ENCODE measurements at places on chromosomes 4 and X.

GRCh38 chr4:76784237-76784636 lies 113.7 kb downstream of the SOWAHB start:
- DNase-seq, result no peak

GRCh38 chr4:98536631-98537030 lies 121.8 kb downstream of the TSPAN5 start:
- no peak for DNase-seq

GRCh38 chr4:25011135-25011866 lies 19.4 kb downstream of the LGI2 start:
- DNase-seq, result no peak

DNA sequence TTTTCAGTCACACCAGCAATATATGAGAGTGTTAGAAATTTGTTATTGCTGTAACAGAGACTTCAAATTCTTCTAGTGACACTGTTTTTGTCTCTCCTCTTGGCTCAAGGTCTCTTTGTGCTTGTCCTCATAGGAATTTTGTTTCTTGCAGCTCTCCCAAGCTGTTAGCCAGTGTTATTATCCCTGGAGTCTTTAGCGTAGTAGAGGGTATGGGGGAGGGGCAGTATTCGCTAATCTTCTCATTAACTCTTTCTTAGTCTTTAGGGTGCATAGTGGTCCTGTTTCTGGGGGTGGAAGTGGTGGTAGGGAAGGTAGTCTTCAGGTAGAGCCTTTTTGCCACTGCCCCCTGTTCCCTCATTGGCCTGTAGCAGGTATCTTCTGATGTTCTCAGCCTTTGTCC lies 79.4 kb downstream of the JADE3 start:
- no peak for DNase-seq

GRCh38 chr4:161546902-161547301 lies 616.9 kb downstream of the FSTL5 start:
- DNase-seq, result no peak

DNA sequence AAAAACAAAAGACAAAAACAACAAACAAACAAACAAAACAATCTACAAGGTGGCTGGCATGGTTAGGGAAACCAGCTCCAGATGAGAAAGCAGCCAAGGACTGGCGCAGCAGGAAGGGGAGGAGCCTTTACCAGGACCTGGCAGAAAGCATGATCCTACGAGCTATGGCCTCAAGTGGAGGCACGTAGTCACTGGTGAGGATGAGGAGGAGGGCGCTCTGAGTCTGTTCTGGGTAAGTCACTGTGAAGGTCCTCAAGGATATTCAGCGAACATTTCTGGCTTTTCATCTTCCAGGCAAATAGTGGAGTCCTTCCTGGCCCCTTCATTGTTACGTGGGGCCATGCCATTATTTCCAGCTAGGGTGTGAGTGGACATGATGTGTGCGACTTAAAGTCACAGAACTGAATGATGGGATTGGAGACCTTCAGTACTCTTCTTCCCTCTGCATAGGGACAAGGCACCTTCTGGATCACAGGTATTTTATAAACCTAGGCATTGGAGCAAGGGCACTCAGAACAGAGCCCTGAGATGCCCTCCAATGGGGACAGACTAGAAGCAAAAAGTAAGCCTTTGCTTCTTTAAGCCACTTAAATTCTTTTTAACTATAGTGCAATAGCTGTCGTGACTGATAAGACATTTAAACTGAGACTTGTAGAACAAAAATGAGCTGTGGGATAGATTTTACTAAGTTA lies 771.3 kb downstream of the RAB28 start:
- no peak for DNase-seq

- DNase-seq, result no peak
These were observed 149.6 kb upstream of the MID1 start for GRCh38 chrX:10769696-10770619.

- no peak for DNase-seq
These were observed 33.5 kb upstream of the CHRNA9 start for GRCh38 chr4:40301603-40302002.

- no peak for DNase-seq
These were observed 225.4 kb downstream of the PTTG2 start for GRCh38 chr4:38185406-38186144.

DNA sequence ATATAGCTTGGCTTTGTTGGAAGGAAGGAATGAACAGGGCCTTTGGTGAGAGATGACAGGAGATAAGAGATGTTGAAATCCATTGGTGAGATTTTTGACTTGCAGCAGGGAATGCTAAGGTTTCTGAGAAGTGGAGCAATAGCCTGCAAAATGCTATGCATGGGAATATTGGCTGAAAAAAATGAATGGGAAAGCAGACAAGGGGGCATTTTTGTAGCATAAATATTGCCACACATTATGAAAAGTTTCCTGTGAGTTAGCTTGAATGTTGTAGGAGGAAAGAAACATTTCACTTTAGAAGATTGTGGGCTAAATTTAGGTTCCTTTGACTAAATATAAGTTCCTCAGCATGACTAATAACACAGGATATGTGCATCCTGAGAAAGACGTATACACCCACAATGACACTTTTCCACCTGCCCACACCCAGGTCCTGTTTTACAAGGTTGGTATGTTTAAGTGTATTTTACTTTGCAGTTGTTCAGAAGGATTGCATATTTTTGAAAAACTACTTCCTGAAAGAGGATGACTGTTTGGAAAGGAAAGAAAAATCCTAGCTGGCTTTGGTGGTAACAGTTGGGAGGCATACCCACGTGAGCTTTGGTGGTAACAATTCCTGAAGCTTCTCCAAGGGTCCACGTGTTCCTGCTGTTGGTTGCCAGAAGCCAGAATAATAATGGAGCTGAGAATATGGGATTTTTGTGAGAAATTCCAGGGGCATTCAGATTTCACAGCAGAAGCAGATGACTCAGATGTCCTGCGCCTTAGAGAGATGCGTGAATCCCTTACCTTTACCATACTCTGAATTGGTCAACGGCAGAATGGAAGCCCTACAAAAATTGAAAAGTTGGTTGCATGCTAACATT lies 28.5 kb downstream of the PHEX start:
- DNase-seq, result no peak

GRCh38 chr4:76705472-76705871 lies 192.5 kb downstream of the SOWAHB start:
- DNase-seq, result no peak

GRCh38 chr4:39169426-39169825 lies 12.9 kb upstream of the WDR19 start:
- DNase-seq, result no peak

DNA sequence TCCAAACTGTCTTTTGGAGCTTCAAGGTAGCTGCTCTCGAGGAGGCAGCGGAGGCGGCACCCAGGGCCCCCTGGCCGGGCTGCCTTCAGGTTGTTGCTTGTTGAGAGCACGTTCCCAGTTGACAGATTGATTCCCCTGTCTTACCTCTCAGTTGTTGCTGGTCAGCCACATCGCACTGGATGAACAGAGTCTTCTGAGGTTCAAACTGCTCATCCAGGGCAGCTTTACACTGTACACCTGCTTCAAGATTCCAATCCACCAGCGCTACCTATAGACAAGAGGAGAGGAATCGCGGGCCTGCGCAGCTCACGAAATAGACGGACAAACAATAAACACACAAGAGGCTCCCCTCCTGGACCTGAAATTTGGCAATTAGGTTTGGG lies 497 bp downstream of the HPGD start:
- peak; percentile 63 for DNase-seq

GRCh38 chr4:76963131-76963750 lies 13.7 kb downstream of the SEPTIN11 start:
- no peak for DNase-seq

DNA sequence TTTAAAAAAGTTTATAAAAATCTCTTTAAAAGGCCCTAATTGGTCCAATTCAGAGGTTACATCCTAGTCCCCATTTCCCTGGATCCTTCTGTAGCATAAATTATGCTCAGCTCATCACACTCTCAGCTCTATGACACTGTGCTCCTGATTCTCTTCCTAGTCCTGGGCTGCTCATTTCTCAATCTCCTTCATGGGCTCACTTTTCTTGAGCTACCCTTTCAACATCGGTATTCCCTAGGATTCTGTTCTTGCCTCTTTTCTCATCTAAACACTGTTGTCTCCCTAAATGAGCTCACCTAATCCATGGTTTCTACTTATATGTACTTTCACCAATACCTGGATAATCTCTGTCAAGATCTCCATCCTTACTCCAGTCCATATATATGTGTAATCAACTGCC lies 14.7 kb downstream of the KLHL15 start:
- no peak for DNase-seq

DNA sequence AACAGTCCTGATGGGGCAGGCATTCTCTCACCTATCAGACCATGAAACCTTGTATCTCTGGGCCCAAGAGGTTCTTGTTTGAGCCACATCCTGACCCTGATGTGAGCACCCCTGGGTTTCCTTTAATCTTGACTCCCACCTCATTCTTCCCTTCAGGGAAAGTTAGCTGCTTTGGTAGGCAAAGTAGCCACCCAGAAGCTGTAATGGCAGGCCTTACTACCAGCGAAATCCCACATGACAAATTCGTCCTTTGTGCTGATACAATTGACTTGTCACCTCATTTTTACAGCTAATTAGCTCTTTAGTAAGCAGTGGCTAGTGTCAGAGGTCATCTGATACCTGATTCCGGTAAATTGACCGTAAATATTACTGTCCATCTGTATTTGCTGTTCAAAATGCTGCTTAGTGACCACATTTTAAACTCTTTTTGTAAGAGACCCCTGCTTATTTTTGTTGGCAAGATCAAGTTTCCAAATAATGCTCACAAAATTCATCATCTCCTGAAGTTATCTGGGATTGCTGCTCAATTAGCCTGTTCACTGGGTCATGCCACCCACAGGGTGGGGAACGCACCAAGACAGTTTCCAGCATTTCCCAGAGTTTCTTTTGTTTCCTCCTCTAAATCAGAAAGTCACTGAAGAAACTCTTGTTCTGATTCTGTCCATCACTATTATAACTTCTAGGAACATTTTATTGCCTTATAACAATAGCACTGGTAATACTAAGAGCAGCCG lies 329.7 kb downstream of the GPAT3 start:
- no peak for DNase-seq

DNA sequence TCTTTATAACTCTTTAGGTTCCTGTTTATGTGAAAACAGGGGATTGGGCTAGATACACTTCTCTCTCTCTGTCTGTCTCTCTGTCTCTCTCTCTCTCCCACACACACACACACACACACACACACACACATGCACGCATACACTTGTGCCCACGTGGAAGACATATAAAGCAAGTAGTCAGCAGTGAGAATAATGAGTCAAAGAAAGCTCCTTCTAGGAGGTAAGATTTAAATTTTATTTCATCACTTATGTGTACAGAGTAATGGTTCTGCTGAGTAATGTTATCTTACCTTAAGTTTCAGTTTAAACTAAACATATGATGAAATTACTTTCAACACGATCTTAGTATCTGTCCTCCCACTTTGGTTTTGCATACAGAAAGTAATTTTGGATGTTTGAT lies 243.0 kb upstream of the TEX13A start:
- no peak for DNase-seq

GRCh38 chr4:41602886-41603498 lies 65.0 kb downstream of the LIMCH1 start:
- DNase-seq, result no peak

- DNase-seq, result no peak
These were observed 201.3 kb upstream of the STS start for GRCh38 chrX:6946168-6946567.

DNA sequence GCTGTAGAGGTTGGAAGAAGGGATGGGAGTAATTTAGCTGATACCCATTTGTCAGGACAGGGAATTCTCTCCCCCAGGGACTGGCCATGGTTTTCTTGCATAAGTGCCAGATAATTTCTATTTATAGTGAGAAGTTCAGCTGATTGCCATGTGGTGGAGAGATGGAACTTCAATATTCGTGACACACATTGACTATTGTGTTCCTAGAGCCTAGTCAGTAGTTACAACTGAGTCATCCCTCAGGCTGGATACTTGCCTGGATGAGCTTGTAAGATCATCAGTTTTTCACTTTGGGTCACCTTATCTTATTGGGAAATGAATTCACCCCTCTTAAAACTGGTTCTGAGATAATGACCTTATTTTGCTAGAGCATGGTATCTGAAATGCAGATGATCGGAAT lies 32.2 kb downstream of the CFAP299 start:
- no peak for DNase-seq

- no peak for DNase-seq
These were observed 23.3 kb downstream of the PPARGC1A start for GRCh38 chr4:23866450-23867075.

- no peak for DNase-seq
These were observed 156.5 kb upstream of the ZCCHC13 start for GRCh38 chrX:74147439-74147838.

DNA sequence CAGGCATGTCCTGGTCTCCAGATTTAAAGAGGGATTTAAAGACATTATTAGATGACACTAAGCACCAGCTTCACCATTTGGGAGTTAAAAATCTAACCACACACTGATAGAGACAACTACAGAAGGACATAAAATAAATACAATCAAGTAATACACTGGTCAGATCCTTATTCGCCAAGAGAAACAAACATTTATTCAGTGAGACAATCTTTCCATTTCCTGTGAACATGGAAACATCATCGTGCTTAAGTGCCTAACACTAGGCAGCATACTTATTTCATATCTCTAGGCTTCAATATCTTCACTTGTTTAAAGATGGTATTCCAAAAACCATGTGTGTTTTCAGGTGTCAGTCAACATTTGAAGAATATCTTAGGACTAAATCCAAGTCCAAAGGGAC lies 103.6 kb downstream of the AREG start:
- no peak for DNase-seq

DNA sequence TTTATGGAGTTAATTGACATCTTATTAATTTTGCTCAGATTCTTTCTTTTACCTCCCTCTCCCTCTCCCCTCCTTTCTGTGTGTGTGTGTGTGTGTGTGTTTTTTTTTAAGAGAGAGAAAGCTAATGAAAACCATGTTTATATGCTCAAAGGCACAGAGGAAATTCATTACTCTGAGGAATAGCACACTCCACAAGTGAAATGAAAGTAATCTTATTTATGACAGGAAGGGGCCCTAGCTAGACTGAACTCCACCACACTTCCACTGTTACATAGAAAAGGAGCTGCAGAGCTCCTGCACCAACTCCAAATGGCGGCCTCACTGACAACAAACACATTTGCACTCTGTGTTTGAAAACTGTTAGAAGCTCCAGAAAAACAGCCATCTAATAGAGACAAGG lies 150.6 kb downstream of the RASL11B start:
- DNase-seq, result no peak

GRCh38 chr4:129603241-129603931 lies 507.4 kb downstream of the C4orf33 start:
- DNase-seq, result no peak

- DNase-seq, result no peak
These were observed 27.8 kb upstream of the LDB2 start for GRCh38 chr4:16926214-16926613.

DNA sequence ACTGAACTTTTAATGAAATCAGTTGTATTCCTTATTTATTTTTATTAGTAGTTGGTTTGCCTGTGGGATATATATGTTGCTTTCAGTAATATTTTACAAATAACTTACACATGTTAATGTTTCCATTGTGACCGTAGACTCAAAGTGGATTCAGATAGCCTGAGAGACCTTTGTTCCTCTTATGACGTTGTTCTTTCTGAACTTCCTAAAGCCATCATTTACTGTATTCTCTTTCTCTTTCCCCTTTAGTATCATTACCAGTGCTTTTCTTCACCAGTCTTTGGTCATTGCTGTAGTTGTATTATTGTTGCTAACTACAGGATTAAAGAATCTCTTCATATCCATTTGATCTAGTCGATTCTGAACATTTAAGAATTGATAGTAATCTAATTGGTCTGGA lies 4.3 kb downstream of the STIM2 start:
- no peak for DNase-seq

All from left forelimb (tissue), 1 donor.